ENCODE measurements at places on chromosomes 11 and 22. TPM values are rescaled to one million over a fixed set of nuclear protein-coding genes. Genes with fewer than 3 reads are reported as not detected.

DNA sequence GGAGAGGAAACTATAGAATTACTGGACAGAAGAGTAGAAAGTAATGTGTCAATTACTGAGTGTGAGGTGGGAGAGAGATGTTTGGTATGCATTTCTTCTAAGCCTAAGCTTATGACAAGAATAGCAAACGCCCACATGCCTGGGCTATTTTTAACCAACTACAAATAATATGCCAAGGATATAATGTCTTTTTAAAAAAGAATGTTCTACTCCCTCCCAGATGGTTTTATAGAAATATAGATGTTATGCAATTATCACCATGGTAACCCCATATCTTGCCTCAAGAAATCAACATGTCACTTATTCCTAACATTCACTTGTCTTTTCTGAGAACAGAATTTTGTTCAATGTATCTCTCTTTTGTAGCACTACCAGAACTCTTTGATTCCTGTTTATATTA, 996.7 kb upstream of the CHORDC1 start:
- DNase-seq: no peak
- no peaks in the 10 kb centered on the region for H3K27me3 ChIP-seq
- H3K4me1 ChIP-seq: no peaks in the 10 kb centered on the region
- H3K27ac ChIP-seq: no peak overlapping the region
- H3K36me3 ChIP-seq: no peaks in the 10 kb centered on the region
- H3K4me3 ChIP-seq: no peak overlapping the region

- H3K27ac ChIP-seq: peak within 1 kb of the TSS; percentile 98
- H3K4me1 ChIP-seq: peaks cover 39% of the 10 kb centered on the region
- H3K36me3 ChIP-seq: peaks cover 7% of the 10 kb centered on the region
- H3K27me3 ChIP-seq: no peaks in the 10 kb centered on the region
- H3K4me3 ChIP-seq: peak within 1 kb of the TSS; percentile 87
These were observed at the start of gene TBC1D10A for GRCh38 chr22:30326706-30327362. TBC1D10A (minus strand) TSS chr22:30326941; CDS start chr22:30326881, 60 bp downstream.

- no peak overlapping the region for H3K27ac ChIP-seq
- H3K4me3 ChIP-seq: no peak overlapping the region
- peaks cover 8% of the 10 kb centered on the region for H3K27me3 ChIP-seq
- H3K4me1 ChIP-seq: no peaks in the 10 kb centered on the region
- peaks cover 7% of the 10 kb centered on the region for H3K36me3 ChIP-seq
These were observed 34.9 kb upstream of the MYEOV start for GRCh38 chr11:69259096-69259495.

GRCh38 chr11:94171693-94172440, 43.2 kb downstream of the PANX1 start:
- peaks cover 6% of the 10 kb centered on the region for H3K36me3 ChIP-seq
- no peak overlapping the region for H3K4me3 ChIP-seq
- peaks cover 43% of the 10 kb centered on the region for H3K4me1 ChIP-seq
- H3K27me3 ChIP-seq: no peaks in the 10 kb centered on the region
- H3K27ac ChIP-seq: no peak overlapping the region

GRCh38 chr22:40030026-40030757, 35.4 kb downstream of the FAM83F start:
- no peak for DNase-seq
- no peaks in the 10 kb centered on the region for H3K27me3 ChIP-seq
- no peaks in the 10 kb centered on the region for H3K36me3 ChIP-seq
- no peaks in the 10 kb centered on the region for H3K4me1 ChIP-seq
- H3K4me3 ChIP-seq: no peak overlapping the region

- no peak overlapping the region for H3K4me3 ChIP-seq
- no peaks in the 10 kb centered on the region for H3K27me3 ChIP-seq
- peaks cover 8% of the 10 kb centered on the region for H3K4me1 ChIP-seq
- no peaks in the 10 kb centered on the region for H3K36me3 ChIP-seq
- H3K27ac ChIP-seq: no peak overlapping the region
- no peak for DNase-seq
These were observed 14.8 kb upstream of the RBM4B start for GRCh38 chr11:66692446-66692845.

DNA sequence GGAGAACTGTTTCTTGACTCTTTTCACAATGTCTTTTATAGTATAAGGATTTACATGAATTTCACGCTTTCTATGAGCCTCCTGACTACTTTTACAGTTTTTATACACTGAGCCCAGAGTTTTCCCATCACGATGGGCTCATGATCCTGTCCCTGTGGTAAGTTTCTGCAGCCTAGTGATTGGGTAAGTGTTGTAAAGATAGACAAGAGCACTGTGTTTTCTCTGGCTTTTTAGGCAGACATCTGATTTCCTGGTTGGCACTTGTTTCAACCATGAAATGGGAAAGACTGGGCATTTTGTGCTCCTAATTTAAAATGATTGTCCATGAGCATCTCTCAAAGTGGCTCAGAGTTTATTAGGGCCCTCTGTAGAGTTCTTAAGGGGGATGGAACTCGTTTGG, 299.0 kb downstream of the FAT3 start:
- no peaks in the 10 kb centered on the region for H3K4me1 ChIP-seq
- H3K27ac ChIP-seq: no peak overlapping the region
- H3K27me3 ChIP-seq: no peaks in the 10 kb centered on the region
- H3K4me3 ChIP-seq: no peak overlapping the region

GRCh38 chr22:49703505-49703904, 124.2 kb downstream of the BRD1 start:
- DNase-seq: no peak
- peaks cover 2% of the 10 kb centered on the region for H3K4me1 ChIP-seq
- peaks cover 6% of the 10 kb centered on the region for H3K36me3 ChIP-seq
- peaks cover 62% of the 10 kb centered on the region for H3K27me3 ChIP-seq
- H3K4me3 ChIP-seq: peak overlapping the region; percentile 62
- H3K27ac ChIP-seq: no peak overlapping the region

GRCh38 chr22:43476751-43477725, 65.2 kb downstream of the MPPED1 start:
- no peaks in the 10 kb centered on the region for H3K27me3 ChIP-seq
- H3K27ac ChIP-seq: peak overlapping the region; percentile 47
- peaks cover 9% of the 10 kb centered on the region for H3K4me1 ChIP-seq
- no peak for DNase-seq
- no peaks in the 10 kb centered on the region for H3K36me3 ChIP-seq

GRCh38 chr11:71204748-71205664, 47.4 kb downstream of the SHANK2 start:
- H3K4me1 ChIP-seq: peaks cover 16% of the 10 kb centered on the region
- no peak for DNase-seq
- H3K27me3 ChIP-seq: peaks cover 6% of the 10 kb centered on the region
- no peak overlapping the region for H3K27ac ChIP-seq

GRCh38 chr11:47152953-47153950, 23.4 kb downstream of the ARFGAP2 start:
- H3K27ac ChIP-seq: peak overlapping the region; percentile 23
- DNase-seq: peak; percentile 45
- peaks cover 30% of the 10 kb centered on the region for H3K4me1 ChIP-seq
- H3K36me3 ChIP-seq: no peaks in the 10 kb centered on the region
- H3K27me3 ChIP-seq: no peaks in the 10 kb centered on the region
- no peak overlapping the region for H3K4me3 ChIP-seq

GRCh38 chr11:17613983-17614382, 66.9 kb downstream of the OTOG start:
- no peaks in the 10 kb centered on the region for H3K4me1 ChIP-seq
- H3K27me3 ChIP-seq: peaks cover 22% of the 10 kb centered on the region
- DNase-seq: no peak
- no peaks in the 10 kb centered on the region for H3K36me3 ChIP-seq
- H3K27ac ChIP-seq: no peak overlapping the region

DNA sequence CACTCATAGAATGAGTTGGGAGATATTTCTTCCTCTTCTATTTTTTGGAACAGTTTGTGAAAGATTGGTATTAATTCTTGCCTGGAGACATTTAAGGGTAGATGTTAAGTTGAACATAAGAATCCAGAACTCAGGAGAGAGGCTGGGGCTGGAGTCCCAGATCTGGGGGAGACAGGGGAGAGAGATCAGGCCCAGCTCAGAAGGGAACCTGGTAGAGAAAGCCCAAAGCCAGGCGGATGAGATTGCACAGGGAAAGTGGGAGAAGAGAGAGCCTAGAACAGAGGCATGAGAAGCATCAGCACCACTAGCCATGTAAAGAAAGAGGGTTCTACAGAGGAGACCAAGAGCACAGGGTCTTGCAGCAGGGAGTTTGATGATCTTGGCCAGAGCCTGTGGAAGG, 13.0 kb upstream of the GNAZ start:
- peaks cover 7% of the 10 kb centered on the region for H3K27me3 ChIP-seq
- DNase-seq: no peak
- H3K36me3 ChIP-seq: peaks cover 16% of the 10 kb centered on the region
- peaks cover 25% of the 10 kb centered on the region for H3K4me1 ChIP-seq

CALCA gene
- not detected for polyA plus RNA-seq

DGCR8 gene
- polyA plus RNA-seq: 6.7 TPM

PLEKHA7 gene
- not detected for polyA plus RNA-seq

SLC1A2 gene
- polyA plus RNA-seq: not detected

UBQLN3 gene
- not detected for polyA plus RNA-seq

EED gene
- polyA plus RNA-seq: 22.6 TPM

POLR3H gene
- polyA plus RNA-seq: 22.6 TPM

VPS37C gene
- 1.6 TPM for polyA plus RNA-seq

ANGPTL5 gene
- polyA plus RNA-seq: not detected

MS4A15 gene
- not detected for polyA plus RNA-seq
